ENCODE measurements at places on chromosomes 3 and 15.

DNA sequence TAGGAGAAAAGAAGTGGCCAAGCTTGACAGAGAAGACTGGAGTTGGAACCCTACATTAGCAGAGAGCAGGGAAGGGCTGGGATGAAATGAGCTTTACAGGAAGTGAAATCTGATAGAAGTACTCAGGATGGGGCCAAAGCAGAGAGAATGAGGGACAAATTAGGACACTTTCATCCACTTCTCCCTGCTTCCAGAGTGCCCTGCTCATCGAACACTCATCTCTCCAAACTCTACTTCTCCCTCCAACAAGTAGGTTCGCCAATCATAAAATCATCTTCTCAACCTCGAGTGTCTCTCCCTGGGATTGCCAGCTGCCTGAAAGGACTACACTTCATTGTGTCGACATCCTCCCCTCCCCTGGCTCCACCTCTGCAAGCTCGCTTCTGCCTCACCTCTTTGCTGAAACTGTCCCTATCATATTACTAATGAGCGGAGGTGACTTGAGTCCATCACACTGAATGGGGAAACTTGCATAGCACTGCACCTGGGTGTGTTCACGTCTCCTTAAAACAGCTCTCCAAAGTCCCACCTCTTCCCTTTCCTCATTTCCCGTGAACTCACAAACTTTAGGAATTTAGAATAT is 365.8 kb downstream of the FOXP1 start:
- DNase-seq: no peak

- no peak for DNase-seq
Observed at GRCh38 chr3:136979684-136980083, 21.9 kb downstream of the IL20RB start.

DNA sequence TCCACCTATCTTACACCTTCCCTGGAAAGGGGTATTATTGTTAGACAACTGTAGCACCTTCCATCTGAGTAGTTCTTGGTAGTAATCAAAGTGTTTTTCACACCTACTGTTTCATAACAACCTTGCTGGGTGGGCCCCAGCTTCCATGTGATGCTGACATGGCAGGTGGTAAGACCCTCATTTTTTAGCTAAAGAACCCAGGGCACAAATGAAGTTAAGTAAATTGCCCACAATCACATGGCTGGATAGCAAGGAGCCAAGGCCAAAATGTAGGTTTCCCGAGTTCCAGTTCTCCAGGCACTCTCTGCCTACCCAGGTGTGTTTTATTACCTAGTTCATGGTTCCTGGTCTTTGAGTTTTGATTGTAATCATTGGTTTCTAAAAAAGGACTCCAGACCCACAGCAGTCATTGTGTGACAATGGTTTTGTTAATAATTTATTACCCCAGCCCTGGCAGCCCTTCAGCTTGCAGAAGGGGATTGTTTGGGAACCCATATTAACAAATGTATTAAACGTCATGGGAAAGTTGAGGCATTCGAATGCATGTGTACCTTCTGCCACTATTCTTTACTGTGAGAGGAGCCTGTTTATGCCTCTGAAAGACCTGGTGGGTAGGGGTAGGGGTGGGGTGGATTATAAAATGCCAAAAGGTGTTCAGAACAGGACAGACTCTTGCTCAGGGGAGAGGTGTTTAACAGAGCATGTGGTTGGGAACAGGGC is 222.2 kb upstream of the BHLHE40 start:
- DNase-seq: no peak

DNA sequence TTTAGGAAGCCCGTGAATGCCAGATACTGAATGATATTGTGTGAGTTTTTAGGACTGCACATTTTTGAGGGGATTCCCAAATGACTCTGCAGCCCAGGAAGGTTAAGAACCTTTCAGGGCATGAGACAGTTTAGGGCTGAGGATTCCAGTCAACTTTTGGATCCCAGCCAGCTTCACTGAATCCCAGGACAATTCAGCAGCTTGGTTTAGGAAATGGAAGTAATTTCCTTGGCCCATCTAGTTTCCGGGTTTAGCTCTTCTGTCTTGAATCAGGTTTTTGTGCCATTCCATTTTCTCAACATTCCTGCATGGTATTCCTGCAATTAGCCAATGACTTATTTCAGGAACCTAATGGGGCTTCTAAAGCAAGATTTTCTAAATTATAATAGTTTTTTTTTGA is 253.9 kb downstream of the LSAMP start:
- no peak for DNase-seq

GRCh38 chr3:24472358-24472757 is 22.3 kb downstream of the THRB start:
- no peak for DNase-seq

DNA sequence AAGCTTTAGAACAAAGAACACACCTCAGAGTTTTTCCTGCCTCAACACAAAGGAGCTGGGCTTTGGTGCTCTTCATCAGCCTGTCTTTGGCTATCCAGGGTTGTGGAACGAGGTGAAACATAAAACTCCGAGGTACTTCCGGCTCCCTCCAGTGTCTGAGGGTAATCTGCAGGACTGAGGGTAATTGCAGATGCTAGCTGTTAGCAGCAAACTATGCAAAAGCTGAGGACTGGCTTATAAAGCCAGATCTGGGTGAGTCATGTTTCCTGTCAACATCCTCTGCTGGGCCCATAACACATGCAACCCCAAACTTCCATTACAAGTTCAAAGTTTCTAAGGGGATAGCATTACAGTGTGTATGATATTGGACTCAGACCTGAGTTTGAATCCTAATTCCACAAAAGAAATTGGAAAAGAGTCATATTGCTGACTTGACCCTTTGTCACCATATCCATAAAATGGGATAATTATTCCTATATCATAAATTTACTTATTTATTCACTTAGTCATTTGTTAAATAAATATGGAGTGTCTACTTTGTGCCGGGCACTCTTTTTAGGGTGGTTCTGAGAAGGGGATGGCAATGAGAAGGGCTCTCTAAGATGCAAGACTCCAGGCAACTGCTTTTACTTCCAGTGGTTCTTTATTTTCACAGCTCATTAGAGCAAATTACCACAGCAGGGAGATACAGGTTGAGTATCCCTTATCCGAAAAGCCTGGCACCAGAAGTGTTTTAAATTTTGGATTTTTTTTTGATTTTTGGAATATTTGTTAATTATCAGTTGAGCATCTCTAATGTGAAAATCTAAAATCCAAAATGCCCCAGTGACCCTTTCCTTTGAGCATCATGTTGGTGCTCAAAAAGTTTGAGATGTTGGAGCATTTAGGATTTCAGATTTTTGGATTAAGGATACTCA is 9.5 kb upstream of the TRIM69 start:
- DNase-seq: peak; percentile 84

DNA sequence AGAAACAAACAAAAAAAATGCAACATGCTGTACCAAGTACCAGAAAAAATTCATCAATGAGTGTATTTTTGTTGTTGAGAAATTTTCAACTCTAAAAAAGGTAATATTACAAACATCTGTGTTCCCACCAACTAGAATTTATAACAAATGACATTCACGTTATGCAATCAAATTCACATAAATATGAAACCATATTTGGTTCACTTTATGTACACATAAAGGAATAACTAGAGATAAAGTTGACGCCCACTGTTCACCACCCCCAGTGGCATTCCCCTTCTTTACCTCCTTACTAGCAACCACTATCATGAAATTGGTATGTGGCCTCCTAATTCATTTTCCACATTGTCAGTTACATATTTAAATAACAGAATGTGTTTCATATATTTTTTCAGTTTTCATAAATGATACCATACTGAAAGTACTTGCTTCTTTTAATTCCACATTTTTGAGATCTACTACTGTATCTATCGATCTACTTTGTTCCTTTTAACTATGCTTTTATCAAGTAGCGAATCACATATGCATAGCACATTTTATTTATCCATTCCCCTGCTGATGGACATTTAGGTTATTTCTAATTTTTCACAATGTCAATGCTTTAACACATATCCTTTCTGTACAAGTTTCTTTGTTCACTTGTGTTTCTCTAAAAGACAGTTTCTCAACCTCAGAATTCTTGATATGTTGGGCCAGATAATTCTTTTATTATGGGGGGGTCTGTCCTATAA is 34.5 kb downstream of the TBC1D5 start:
- DNase-seq: no peak

- no peak for DNase-seq
Observed at GRCh38 chr3:122660297-122660974, 20.2 kb upstream of the PARP14 start.

- DNase-seq: no peak
Observed at GRCh38 chr3:69646287-69647067, 92.8 kb upstream of the MITF start.

- DNase-seq: no peak
Observed at GRCh38 chr3:38586546-38587520, 62.7 kb downstream of the SCN5A start.

GRCh38 chr3:196335503-196335948 is 2.7 kb downstream of the TM4SF19 start:
- DNase-seq: no peak

DNA sequence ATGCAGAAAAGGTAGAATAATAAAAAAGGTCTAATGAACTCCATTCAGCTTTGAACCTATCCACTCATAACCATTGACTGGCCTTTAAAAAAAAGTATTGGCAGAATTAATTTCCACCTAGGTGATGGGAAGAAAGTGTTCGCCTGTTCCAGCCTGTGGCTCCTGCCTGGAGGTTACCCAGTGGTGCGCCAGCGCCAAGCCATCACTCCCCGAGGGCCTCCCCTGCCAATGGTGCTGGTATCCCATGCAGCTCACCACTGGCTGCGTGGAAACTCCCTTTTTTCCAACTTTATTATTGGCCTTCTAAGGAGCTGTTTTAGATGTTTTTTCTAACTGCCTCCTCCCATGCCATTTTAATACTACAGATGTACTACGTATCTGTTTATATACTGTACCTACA is 29.4 kb downstream of the NIPA2 start:
- DNase-seq: no peak

DNA sequence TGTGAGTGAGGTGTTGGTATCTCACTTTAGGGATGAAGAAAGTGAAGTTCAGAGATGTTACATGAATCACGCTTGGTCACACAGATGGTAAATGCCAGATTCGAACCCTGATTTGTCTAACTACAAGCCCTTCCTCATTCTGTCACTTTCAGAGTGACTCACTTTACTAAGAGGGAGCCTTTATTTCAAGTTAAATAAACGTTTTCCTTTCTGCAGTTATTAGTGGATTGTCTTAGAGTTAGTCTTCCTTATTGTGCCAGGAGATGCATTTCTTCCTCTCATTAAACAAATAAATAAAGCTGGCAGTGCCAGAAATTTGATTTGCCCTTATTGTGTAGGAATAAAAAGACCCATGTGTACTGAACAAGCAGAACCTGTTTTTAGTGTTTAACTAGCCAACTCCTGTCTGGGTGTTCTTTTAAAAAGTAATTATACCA is 162.5 kb downstream of the AKAP13 start:
- DNase-seq: no peak

DNA sequence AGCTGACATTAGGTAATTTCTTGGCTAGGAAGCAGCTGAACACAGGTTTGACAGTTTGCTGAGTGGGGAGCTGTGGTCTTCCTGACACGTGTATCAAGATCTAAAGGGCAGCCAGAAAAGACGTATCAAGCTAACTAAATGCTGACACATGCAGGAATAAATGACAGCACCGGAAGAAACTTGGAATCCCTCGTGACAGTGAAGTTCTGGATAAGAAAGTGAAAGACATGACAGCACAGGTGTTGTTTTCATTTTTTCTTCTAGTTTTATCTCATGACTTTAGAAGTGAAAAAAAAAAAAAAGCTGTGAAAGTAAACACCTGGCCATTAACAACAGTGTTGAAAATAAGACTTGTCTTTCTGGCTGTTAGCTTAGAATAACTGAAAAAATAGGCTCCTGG is 48.7 kb downstream of the FGF7 start:
- no peak for DNase-seq

GRCh38 chr3:149058602-149059001 is 27.7 kb downstream of the HLTF start:
- no peak for DNase-seq

DNA sequence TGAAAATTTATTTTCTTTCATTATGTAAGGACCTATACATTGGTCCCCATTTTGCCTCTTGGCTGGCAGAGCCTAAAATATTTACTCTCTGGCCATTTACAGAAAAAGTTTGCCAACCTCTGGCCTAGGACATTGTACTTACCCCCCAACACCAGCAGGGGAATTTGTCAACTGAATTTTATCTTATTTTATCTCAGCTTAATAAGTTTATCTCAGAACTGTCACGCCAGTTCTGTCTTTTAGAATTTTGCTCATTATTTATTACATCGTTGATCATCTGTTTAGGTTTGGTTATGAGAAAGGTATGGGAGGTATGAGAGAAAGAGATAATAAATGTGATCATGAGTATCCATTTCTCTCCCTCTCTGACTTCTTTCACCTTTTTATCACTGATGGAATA is 38.3 kb downstream of the CHD2 start:
- no peak for DNase-seq

DNA sequence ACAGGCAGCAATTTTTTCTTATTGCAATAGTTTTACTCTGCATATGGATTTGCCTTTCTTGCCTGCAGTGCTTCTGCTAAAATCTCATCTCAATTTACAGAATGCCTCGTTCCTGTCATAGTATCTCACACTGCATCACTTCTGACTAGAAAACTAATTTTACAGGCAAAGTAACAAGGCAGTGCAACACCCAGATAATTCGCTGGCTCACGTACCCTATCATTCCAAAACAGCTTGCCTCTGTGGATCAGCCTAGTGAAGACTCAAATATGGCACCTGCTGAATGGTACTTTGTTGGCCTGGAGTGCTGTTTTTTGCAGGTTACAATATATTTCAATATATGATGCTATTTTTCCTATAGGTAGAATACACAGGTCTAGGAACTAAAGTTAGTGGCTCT is 5.3 kb downstream of the EIF5A2 start:
- DNase-seq: no peak

DNA sequence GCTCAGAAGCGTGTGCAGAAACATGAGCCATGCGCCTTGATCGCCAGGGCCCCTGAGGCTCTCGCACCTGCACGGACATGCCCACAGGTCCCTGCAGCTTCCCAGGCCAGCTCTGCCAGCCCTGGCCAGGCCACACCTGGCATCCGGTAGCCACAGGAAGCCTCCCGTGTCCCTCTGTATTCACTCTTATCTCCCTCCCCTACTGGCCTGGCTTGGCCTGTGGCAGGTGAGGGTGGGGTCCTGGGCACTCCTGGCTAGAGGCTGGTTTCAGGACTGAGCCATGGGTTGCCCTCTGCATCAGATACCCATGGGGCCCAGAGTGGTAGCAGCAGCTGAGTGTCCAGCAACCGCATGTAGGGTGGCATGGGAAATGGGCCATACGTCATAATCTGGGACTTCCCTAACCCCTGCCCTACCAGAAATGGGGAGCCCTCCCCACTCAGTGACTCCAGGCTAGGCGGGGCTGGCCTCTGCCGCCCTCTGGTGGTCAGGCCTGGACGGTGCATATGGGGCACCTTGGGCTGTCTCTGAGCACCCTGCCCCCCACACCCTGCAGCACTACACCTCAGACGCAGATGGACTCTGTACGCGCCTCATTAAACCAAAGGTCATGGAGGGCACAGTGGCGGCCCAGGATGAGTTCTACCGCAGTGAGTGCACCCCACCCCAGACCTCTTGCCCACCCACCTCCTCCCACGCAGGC is 12.6 kb upstream of the LMAN1L start:
- DNase-seq: peak; percentile 81

- DNase-seq: no peak
Observed at GRCh38 chr3:136173939-136174490, 22.1 kb downstream of the MSL2 start.

GRCh38 chr3:96959901-96960641 is 145.7 kb downstream of the EPHA6 start:
- DNase-seq: no peak
